ENCODE measurements at places on chromosomes 1 and 21.
A peak's percentile ranks its signal among the peaks of the same experiment; 100 is the strongest.

- no peak for DNase-seq
Measured at GRCh38 chr1:155947741-155948140, 6.3 kb downstream of the RXFP4 start.

GRCh38 chr1:154621875-154622274 is 13.9 kb upstream of the ADAR start:
- no peak for DNase-seq

GRCh38 chr1:25543425-25544242 is at the start of gene LDLRAP1:
LDLRAP1 (plus strand) TSS chr1:25543606; CDS start chr1:25543699, 93 bp downstream.
- peak; percentile 41 for DNase-seq

- DNase-seq: no peak
Measured at GRCh38 chr1:67830226-67830625, 3.0 kb downstream of the GNG12 start.

GRCh38 chr1:19010503-19010902 is 54.0 kb upstream of the IFFO2 start:
- DNase-seq: no peak

GRCh38 chr1:239288820-239289554 is 97.4 kb upstream of the CHRM3 start:
- no peak for DNase-seq

- no peak for DNase-seq
Measured at GRCh38 chr1:53321366-53321765, 6.5 kb downstream of the LRP8 start.

- no peak for DNase-seq
Measured at GRCh38 chr21:14630556-14631069, 84.5 kb upstream of the SAMSN1 start.

- DNase-seq: no peak
Measured at GRCh38 chr1:76254104-76255030, 179.8 kb downstream of the ST6GALNAC3 start.

- peak; percentile 21 for DNase-seq
Measured at GRCh38 chr21:36028127-36029069, 31.9 kb downstream of the SETD4 start.

GRCh38 chr1:169989246-169989645 is 85.2 kb downstream of the KIFAP3 start:
- no peak for DNase-seq

DNA sequence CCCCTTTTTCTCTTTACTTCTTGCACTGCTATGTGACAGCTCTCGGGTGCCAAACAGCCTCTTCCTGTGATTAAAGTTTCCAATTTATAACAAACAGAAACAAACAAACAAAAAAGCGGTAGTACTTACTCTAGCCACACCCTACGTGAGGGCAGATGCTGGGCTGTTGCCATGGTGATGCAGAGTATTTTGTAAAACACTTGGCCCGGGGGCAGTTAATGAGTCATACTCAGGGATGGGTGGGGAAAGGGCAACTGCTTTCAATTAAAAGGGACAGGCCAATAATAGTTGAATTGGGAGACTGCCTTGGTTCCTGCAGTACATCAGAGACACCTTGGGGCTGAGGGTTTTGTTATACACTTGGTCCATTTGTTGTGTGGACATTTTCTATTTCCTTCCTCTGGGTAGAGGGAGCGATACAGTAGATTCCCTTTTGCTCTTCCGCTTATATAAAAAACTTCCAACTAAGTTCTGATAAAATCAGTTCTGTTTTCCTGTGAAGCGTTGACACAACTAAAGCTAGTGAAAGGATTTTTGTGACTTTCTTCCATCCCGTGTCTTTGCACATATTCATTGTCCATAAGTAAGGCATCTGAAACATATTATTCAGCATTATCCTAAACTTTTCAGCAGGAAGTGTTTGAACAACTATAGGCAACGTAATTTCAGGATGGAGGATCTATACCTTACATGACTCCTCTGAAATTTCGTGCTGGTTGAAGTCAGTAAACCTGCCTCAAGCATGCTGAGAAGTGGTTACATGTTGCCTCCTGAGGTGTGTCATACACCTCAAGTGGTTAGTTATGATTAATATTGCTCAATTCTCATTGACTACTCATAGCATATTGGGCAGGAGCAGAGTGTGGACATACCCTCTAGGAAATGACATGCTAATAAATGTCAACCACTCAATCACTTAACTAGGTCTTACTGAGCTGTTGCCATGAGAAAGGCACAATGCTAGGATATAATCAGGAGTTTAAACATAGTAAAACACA is 36.7 kb upstream of the THEM4 start:
- DNase-seq: peak; percentile 57

GRCh38 chr1:186473047-186473446 is 12.1 kb upstream of the PDC start:
- no peak for DNase-seq

- no peak for DNase-seq
Measured at GRCh38 chr1:65512967-65513780, 92.7 kb downstream of the LEPR start.

DNA sequence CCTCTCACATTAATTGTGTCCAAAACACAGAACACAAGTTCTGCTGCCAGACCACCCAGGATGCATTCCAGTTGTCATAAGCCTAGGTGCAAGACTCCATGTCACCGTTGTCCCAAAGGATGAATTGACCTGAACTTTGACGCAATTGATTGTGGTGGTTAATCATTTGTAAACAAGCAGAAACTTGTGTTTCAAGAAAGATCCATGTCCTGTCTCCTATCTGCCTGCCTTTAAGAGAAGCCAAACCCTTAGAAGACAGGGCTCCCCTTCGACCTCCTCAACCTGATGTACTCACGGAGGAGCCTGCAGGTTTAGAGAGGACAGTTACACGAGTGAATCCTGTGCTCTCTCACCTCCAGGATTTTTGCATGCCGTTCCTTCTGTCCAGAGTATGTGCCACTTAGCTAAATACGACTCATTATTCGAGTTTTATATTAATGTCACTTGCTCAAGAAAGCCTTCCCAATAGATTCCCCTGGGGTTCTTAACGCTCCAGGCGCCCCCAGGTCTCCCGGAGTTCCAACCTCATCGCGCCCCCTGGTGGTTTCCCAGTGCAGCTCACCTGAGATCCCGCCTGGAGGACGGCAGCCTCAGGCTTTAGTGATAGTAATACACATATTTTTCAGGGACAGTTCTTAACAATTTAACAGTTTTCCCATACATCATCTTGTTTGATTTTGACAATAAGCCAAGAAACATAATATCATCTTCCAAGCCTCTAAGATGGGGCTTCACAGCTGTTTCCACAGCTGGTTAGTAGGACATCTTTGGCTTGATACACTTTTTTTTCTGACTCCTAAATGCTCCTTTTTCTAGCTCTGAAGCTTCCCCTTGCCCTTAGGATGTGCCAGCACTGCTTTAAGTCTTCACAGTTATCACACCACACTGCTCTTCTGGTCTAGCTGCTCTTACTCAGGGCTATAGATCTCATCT is 2.4 kb upstream of the C8B start:
- no peak for DNase-seq

DNA sequence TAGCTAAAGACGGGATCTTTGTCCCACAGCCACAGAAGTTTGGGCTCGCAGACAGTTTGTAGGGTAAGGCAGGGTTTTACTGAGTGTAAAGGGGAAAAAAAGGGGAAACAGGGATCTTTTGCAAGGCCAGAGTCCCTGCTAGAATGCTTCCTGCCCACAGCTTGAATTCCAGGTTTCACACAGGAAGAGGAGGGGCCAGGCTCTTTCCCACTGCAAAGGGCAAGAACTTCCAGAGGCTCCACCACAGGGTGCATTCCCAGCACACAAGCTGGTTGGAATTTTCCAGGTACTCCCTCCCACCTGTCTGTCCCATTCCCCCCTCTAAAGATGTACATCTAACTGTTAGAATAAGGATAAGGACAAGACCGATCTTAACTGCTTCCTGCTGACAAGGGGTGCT is 1126.9 kb downstream of the KCNT2 start:
- DNase-seq: no peak

DNA sequence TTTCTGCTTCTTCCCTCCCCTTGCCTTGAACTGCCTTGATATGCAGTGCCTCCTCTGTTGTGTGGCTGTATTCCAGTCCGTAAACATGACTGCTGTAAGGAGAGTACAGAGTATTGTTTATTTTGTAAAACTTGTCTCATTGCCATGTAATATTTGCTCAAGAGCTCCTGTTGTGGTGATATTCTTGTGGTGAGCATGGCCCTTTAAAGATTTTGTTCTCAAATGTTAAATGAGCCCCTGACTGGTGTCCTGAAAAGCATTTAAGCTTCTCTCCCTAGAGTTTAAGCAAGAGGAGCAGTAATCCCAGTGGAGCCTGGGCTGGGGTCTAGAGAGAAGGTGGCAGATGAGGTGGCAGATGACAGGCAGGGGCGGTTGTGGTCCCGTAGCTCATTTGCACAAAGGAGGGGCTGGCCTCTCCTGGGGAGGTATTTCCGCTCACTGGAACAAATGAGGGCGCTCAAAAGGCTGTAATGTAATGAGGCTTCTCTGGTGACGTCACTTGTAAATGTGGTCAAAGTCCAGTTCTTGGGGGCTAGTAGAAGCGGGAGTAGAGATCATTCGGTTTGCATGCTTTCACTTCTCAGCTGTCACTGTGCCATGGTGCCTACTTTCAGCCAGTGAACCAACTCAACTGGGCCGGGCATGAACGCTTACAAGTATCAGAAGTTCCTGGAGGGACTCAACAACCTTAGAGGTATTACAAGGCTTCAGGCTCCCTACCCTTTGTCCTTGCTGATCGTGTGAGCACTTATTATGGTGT is 46.0 kb upstream of the MACF1 start:
- no peak for DNase-seq

Measured in stimulated activated CD4-positive, alpha-beta T cell treated with anti-CD3 and anti-CD28 coated beads, TNF-alpha, amount 100 ng/mL, for 48 hours (primary cell).